ENCODE measurements at places on chromosomes 3 and 15. TPM values are rescaled to one million over a fixed set of nuclear protein-coding genes. Genes with fewer than 3 reads are reported as not detected.

The SLC15A2 gene
- 3.3 TPM for total RNA-seq

DNA sequence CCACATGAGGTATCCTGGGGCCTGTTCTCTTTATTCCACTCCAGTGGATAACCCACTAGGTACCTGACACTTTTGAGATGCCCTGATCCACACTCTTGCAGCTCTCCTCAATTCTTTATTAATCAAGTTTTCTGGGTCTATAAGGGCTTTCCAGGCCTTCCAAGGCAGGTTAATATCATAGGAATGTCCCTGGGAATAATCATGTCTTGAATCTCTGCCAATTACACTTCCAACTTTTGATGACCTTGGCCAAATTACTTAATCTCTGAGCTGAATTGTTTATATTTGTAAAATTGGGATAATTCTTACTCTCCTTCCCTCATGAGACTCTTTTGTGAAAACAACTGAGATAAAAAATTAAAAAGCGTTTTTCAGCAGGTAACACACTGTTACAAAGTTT is 881.7 kb downstream of the MCTP2 start:
- DNase-seq = no peak

- no peak for DNase-seq
Observed at GRCh38 chr3:104461431-104461830, 905.3 kb upstream of the ALCAM start.

GRCh38 chr3:98521897-98522543 is 682 bp downstream of the CLDND1 start:
- peak; percentile 53 for DNase-seq

The ADAMTS9 gene
- total RNA-seq = not detected

- no peak for DNase-seq
Observed at GRCh38 chr3:186213946-186214345, 105.1 kb upstream of the ETV5 start.

GRCh38 chr3:126421573-126422119 is 26.9 kb downstream of the CFAP100 start:
- no peak for DNase-seq

The SAMD7 gene
- not detected for total RNA-seq

DNA sequence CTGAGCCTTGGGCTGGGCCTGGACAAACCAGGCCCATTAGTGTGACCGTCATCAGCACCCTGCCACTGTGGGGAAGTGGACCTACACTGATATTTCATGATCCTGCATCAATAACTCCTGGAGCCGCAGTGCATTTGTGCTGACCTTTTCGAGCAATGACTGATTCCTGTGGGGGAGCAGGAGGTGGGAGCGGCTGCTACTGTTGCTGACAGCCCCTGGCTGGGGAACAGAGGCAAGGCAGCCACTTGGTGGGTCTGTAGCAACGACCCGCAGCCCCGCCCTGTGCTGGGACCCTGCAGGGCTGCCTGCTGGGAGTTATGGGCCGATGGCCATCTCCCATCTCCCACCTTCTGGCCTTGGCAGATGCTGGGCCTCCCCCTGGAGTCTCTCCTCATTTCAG is 42.1 kb downstream of the CCDC33 start:
- DNase-seq = no peak

- DNase-seq = no peak
Observed at GRCh38 chr3:40336101-40336500, 26.6 kb downstream of the EIF1B start.

DNA sequence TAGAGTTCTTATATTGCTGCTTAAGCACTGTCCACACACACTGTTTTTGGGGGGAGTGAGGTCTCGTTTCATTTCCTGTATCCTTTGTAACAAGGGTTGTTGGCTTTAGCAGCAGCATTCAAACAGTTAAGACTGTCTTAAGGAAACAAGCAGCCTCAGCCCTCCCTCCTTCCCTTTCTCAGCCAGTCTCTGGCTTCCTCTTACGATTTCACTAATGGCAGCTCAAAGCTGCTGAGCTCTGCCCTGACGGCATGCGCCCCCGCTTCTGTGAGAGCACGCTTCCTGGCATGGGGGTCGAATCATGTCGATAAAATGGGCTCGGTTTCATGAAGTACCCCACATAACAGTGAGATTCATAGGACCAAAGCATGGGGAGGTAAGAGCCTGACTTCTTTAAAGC is 105.0 kb downstream of the KLHL25 start:
- peak; percentile 56 for DNase-seq

The LRRC2 gene
- not detected for total RNA-seq

DNA sequence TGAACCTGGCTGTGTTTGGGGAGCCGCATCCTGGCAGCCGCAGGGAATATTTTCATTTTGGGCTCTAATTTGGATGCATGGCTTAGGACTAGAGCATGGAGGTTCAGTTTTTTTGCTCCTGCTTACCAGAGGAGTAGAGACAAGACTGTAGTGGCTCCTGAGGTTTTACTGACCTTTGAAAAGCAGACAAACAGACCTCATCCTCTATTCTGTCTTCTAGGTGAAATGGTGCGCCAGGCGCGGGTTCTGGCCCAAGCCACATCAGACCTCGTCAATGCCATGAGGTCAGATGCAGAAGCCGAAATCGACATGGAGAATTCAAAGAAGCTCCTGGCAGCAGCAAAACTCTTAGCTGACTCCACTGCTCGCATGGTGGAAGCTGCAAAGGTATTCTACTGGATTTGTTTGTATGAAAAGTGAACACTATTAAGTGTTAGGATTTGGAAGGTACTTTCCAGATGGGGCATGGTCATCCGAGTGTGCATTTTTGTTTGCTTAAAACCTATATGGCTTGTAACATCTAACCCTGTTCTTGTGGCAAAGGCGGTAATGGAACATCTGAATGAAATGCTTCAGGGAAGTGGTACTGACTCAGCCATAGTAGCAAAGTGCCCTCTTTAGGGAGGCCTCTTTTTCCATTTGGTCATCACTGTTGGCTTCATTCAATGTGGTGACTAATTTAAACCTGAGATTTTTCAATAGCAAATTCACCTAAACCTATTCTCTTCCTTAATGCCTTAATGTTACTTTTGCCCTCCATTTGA is 330.7 kb upstream of the TPM1 start:
- no peak for DNase-seq

- peak; percentile 20 for DNase-seq
Observed at GRCh38 chr15:79779746-79780145, 117.1 kb downstream of the MTHFS start.

DNA sequence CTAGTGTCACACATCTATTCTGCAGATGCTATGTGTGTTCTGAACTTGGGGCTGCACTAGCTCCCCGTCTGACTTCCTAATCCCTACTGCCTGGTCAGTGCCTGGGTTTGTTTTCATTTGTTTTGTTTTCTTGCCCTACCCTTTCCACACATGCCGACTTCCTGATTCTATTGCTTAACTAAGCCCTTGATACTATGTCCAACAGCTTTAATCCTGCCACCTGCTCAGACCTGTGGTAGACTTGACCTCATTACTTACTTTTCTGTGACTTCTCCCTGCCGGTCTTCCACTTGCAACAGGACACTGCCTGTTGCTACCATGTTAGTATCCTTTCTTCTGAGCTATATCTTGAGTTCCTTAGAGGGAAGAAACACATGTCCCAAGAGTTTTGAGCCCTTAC is 39.3 kb upstream of the CEMIP start:
- DNase-seq = no peak

The NR1I2 gene
- not detected for total RNA-seq

DNA sequence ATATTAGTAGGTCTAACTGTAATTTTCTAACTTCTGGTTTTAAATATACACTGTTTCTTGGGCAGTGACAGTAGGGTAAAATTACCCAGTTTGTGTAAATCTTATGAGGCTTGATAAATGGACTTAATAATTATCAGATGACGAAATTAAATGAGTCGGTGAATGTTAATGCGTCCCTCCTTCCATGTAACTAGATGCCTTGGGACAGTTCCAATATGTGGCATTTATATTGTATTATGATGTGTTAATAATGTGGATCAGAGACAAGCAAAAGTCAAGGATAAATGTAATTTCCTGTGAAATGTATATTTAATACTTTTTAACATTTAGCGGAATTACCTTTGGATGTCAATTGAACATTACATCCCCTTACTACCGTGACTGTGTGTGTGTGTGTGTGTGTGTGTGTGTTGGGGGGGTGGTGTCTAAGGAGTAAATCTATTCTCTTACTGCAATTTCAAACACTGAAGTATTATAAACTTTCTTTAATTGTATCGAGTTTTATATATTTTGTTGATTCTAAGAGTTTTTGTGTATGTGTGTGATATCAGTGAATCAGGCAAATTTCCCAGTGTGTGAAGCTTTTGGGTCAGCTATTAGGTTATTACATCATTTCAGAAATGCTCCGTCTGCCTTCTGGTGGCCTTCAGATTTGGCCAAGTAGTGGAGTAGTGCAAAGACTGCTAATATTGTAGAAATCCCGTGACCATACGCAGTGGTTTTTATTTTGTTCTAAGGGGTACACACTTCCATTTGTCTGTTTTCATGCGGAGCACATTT is 50.1 kb downstream of the CNTN4 start:
- DNase-seq = no peak

All from activated T-helper 1 cell treated with anti-CD3 and anti-CD28 coated beads, Interleukin-12 subunit alpha, Interleukin-12 subunit beta, Interleukin-2, Interleukin-4 antibody, amounts not matched to agents 30 ng/mL and 10 ng/mL and 1 ng/mL, durations not matched to agents 14 hours and 24 hours and 36 hours (primary cell).